ENCODE measurements at places on chromosomes 3 and 15.

- no peak for DNase-seq
These were observed 11.6 kb downstream of the ARPP19 start for GRCh38 chr15:52557274-52557641.

DNA sequence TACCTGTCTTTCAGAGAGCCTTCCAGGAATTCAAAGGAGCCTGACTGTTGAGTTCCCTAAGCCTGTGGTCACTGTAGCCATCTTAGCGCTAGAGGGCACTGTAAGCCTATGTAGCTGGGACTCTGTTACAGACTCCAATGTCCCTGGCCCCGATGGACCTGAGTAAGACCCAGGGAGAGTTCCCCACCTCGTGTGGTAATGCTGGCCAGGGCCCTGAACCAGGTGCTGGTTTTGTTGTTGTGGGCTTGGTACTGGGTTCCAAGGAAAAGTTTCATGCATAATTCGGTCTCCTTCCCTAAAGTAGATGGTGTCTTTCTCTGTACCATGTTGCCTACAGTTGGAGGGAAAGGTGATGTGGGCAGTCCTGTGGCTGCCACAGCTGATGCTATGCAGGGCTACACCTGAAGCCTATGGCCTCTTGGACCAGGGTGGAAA lies 32.4 kb downstream of the CDAN1 start:
- peak; percentile 27 for DNase-seq

DNA sequence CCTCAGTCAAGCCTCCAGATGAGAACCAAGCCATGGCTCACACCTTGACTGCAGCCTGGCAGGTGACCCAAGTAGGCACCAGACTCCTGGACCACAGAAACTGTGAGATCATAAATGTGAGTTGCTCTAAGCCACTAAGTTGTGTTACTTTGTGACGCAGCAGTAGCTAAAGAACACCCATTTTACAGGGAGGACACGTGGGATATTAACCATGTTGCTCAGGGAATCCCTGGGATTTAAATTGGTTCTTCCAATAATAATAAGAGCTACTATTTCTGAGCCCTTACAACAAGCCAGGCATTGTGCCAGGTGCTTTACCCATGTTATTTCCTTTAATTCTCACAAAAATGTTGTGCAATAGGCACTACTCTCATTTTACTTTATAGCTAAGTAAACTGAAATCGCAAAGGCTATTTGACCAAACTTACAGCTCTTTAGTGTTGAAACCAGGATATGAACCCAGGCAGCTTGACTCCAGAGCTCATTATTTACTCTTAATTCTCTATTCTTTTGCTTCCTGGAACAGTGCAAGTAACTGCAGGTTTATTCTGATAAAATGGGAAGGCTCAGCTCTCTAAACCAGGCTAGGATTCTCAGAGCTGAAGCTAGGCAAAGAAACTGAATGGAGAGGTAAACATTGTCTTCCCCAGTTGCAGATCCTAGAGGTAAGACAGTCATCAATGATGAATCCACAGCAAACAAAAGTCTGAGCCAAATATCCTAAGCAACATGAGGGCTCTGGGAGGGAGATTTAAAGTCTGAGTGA lies 294.4 kb downstream of the KBTBD8 start:
- DNase-seq = no peak

DNA sequence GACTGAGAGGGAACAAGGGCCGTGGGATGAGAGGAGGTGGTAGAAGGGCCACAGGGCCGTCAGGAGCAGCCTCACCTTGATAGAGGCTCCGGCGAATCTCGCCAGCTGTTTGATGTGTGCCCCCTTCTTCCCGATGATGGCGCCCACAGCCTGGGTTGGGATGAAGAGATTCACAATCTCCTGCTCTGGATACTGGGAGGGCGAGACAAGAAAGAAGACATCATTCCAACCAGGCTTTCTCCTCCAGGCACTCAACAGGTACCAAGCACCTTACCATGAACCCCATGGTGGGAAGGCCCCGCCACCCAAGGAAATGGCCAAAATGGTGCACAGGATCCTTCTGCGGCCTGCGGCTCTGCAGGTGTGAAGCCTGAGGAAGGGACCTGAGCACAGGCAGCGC lies 71.1 kb downstream of the SENP2 start:
- no peak for DNase-seq

GRCh38 chr3:12959838-12960378 lies 113.3 kb downstream of the IQSEC1 start:
- DNase-seq = no peak

GRCh38 chr3:159007331-159007730 lies 205.5 kb downstream of the MFSD1 start:
- no peak for DNase-seq

DNA sequence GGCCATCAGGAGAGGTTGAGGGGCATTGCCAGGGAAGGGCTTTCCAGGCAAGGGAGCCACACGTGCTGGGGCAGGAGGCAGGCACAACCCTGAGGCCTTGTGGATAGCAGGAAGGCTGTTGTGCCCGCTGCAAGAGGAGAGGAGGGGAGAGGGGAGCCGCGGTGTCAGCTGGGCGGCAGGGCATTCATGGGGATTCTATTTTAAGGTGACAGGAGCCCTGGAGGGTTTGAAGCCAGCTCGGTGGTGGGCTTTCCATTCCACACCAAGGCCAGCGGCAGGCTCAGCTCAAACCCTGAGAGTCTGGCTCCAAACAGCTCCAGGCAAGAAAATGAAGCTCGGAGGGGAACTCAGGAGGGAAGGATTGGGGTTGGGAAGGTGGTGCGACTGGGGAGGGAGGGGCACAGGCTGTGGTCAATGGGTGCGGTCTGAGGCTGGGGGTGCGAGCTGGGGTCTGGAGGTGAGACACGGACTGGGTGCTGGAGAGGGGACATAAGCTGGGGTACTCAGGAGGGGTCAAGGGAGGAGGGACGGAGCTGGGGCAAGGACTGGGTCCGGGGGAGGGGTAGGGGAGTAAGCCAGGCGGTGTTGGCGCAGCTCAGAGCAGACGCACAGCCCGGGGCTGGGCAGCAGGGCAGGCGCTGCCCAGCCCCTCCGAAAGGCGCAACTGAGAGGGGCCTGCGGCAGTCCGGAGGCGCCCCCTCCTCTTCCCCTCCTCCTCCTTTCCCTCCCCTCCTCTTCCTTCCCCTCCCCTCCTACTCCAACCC lies 43.4 kb downstream of the TPRA1 start:
- DNase-seq = no peak

DNA sequence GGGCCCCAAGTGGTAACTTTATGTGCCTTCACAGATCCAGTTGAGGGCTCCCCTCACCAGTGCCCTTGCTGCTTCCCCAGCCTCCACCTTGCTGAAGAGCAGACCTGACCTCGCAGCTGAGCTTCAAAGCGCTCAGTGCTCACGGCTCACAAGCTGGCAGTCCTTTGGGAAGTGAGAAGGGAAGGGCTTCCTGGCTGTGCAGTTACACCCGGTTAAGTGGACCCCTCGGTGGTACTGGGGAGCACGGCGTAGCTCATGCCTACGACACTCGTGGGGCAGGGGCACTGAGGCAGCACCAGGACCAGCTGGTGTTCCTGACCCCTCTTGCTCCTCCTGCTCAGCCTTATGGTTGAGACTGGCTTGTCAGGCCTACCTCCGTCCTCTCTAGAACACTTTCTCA lies 629.0 kb upstream of the TBL1XR1 start:
- DNase-seq = no peak

DNA sequence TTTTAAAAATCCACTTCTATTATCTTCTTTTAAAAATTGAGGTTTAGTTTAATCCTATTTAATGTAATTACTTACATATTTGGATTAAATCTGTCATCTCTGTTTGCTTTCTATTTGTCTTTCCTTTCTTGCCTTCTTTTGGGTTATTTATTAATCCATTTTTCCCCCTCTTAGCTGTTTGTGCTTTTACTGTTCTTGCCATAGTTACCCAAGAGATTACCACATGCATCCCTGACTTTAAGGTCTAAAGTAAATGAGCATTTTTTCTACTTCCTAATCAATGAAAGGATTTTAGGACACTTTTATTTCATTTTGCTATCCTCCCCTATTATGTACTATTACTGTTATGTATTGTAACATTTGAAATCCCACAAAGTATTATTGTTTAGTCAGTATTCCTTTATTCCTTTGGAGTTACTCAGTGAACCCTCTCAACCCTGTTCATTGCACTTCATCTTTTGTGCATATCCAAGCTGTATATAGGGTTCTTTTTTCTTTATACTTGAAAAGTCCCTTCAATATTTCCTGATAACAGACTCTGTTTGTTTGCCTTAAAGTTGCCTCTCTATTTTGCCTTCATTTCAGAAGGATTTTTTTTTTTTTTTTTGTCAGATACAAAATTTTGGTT lies 62.7 kb downstream of the MEF2A start:
- DNase-seq = no peak

- no peak for DNase-seq
These were observed 31.5 kb downstream of the SLC41A3 start for GRCh38 chr3:126052196-126053058.

- DNase-seq = no peak
These were observed 57.7 kb upstream of the HES1 start for GRCh38 chr3:194078045-194078821.

DNA sequence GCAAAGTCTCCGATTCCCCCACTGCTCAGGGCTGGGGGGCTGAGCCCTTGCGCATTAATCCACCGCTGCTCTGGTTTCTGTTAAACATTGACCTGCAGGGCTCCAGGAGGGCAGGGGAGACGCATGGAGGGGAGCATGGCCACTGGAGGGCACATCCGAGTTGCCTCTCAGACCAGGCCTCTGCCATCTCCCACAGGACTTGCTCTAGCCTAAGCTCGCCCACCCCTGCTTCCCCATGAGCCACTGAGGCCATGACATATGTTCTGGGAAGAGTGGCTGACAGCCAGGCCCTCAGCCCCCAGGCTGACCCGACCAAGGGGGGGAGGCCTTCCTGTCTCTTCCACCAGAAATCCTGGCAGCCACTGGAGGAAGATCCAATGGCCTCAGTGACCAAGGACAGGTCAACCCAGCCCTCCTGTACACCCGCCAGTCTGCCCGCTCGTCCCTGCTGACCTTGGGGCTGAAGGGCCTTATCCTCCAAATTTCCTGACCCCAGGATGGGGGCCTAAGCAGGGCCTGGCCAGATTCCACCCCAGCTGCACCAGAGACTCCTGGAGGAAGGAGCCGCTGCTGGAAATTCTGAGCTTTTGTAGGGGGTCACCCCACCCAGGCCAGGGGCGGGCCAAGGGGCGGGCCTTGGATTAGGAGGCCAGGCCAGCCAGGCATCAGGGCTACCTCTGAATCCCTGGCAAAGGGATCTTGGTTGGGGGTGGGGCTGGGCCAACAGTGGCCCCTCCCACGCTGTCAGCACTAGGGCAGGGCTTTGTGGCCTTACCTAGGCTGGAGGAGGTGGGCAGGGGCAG lies at the start of gene HYAL1:
Gene HYAL1 (minus strand): TSS at position 562 of the 803 bp plus-strand sequence. CDS start 618 bp downstream, outside the sequence.
- no peak for DNase-seq

GRCh38 chr3:10328460-10329071 lies 7.7 kb upstream of the SEC13 start:
- DNase-seq = no peak

Data from fibroblast of skin of left quadriceps (primary cell).